ENCODE measurements at places on chromosomes 7 and 10.
A peak's percentile ranks its signal among the peaks of the same experiment; 100 is the strongest.

DNA sequence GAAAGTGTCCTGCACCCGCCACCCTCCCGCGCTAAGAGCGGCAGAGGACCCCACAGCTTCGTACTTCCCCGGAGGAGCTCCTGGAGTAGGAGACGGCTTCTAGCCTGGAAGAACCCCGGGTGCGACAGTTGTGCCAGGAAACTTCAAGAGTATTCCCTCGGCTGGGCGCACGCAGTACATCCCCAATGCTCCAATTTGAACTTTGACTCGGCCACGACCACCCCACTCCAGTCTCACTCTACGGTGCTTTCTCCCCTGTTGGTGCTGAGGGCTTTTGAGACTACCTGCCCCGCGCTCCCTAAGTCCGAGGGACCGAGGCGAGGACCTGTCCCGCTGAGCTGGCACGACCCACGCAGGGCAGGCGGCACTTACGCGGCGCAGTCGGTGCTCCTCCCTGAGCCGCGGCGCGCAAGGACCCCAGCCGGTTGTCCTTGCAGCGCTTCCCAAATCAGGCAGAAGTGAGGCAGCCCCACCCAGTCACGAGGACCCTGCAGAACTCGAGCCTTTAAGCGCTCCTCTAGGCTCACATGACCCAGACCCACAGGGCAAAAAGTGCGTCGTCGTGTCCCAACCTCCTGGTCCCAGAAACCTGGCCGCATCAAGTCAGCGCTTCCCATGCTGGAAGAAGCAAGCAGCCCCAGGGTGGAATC is at the start of gene CPVL:
TSS of gene CPVL (minus strand) at position 481 of the 650 bp plus-strand sequence. CDS start 25,476 bp downstream, outside the sequence.
- no peak for DNase-seq

DNA sequence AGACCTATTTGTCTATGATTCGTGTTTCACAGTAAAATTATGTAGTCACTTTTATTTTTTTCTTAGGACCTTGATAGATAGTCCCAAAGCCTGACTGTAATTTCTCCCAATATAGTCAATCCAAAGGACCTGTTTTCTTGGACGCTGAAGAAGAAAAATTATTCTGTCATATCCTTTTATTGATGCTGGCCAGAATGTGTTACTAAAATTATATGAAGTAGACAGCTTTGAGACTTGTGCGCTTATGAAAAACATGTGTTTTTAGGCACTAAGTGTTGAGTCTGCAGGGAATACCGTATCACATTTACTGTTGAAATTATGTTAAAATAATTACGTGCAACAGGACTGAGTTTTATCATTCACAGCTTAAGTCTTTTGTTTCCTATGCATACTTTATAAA is 17.9 kb downstream of the TES start:
- DNase-seq = no peak

- DNase-seq = no peak
Observed at GRCh38 chr10:75058161-75058560, 53.3 kb upstream of the SAMD8 start.

DNA sequence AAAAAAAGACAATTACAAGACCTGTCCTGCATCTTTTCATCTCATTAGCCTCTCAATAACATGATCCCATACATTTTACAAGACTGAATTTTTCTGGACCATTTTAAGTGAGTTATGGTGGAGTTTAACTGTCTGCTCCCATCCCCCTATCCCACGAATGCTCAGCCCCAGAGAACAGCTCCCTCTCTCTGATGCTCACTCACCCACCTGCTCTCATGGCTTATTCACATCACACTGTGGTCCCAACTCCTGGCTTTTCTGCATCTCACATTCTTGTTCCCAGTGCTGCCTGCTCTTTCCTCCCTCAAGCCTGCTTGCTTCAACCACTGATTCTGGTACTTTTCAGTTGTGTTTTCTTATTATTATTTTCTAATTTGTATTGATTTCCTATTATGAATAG is 20.4 kb upstream of the CCSER2 start:
- no peak for DNase-seq

DNA sequence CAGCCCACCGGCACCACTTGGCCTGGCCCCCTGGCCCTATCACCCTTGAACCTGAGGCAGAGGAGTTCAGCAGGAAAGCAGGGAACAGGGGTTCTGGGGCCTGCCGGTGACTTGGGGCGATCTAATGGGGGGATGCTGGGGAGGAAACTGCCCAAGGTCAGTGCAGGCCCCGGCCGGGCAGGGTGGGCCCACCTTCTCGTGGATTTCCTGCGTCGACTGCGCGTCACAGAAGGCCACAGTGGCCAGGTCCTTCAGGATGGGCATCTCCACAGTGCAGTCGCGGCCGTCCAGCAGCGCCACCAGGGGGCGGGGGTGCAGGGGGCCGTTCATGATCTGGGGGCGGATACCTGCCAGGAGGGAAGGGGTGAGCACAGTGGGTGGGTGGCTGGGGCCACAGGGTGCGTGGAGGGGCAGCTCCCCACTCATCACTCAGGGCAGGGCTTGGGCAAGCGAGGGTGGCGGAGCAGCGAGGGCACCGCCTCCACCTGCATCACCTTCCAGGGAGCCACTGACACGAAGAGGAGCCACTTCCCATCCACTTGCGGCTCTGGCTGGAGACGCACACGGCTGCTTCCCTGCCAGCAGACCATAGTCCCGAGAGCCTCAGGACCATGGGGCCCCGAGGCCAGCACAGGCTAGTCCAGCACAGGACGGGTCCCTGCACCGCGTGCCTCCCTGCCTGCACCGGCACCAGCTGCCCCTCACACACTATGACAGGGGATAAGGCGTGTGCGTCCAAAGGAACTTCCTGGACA is 61.4 kb downstream of the ZRANB1 start:
- DNase-seq = no peak

DNA sequence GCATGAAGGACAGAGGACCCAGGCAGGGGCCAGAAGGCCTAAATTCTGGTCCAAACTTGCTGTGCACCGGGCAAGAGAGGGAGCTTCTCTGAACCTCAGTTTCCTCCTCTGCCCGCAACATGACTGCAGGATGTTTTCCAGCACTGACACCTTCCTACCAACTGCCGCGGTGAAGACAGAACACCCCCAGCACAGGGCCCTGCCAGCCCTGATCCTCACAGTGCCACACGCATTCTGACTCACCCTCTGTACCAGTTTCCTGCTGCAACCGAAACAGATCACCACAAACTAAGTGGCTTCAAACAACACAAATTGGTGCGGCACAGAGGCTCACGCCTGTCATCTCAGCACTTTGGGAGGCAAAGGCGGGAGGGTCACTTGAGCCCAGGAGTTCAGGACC is 18.1 kb downstream of the MAD1L1 start:
- no peak for DNase-seq

- DNase-seq = no peak
Observed at GRCh38 chr10:44660271-44660670, 250.9 kb upstream of the TMEM72 start.

- no peak for DNase-seq
Observed at GRCh38 chr7:128911423-128912031, 1.0 kb upstream of the KCP start.

GRCh38 chr10:78703593-78703992 is 365.2 kb upstream of the ZMIZ1 start:
- DNase-seq = no peak

- DNase-seq = no peak
Observed at GRCh38 chr7:155680864-155681263, 36.4 kb downstream of the RBM33 start.

- DNase-seq = no peak
Observed at GRCh38 chr7:87498893-87499292, 23.4 kb upstream of the ABCB4 start.

DNA sequence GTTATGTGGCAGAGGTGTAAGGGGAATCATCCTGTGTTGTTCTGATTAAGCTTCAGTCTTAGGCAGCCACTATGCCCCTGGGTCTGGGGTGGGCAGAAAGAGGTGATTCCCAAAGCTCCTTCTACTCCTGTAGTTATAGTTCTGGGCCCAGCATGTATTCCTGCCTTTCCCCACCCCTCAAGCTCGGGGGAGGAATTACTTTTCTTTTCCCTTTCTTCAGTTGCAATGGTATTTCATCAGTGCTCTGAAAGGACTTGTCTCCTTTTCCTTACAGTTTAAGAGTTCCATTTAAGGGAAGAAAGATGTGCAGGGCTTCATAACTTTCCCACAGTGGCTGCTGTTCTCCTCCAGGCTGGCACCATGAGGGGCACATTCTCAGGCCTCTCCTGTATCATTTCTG is 94.2 kb downstream of the MTPAP start:
- DNase-seq = no peak

DNA sequence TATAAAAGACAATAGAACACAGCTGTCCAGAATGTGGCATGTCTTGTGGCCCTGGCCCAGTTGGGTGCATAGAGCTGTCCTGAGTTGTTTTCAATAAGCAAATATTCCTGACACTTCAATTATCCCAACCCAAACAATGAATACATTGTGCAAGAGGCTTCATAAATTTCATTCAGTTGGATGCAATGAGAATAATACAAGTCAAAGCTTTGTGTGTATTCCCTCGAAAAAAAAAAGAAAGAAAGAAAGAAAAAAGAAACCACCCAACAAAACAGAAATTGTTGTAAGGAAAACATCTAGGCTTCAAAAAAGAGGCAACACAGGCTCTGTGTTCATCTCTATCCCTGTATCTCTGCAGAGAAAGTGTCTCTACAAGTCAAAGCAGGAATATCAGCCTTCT is 138.7 kb upstream of the ADO start:
- DNase-seq = no peak

- DNase-seq = peak; percentile 17
Observed at GRCh38 chr7:974172-974571, 1.2 kb downstream of the COX19 start.

DNA sequence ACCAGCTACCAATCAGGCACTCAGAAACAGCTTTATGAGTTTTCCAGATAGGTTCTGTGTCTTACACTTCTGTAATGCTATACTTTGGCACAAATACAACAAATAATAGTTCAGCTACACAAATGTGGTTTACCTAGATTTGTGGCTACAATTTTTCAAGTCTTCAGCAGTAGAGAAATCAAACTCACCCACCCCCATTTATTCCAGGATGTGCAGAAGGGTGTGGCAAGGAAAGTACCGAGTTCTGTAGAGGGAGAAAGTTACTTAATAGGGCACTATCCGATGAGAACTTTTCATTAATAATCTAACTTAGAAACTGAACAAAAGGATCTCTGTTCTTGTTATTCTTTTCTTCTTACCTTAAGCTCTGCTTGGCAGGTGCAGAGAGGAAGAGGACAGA is 30.3 kb upstream of the ATP6V0A4 start:
- no peak for DNase-seq

DNA sequence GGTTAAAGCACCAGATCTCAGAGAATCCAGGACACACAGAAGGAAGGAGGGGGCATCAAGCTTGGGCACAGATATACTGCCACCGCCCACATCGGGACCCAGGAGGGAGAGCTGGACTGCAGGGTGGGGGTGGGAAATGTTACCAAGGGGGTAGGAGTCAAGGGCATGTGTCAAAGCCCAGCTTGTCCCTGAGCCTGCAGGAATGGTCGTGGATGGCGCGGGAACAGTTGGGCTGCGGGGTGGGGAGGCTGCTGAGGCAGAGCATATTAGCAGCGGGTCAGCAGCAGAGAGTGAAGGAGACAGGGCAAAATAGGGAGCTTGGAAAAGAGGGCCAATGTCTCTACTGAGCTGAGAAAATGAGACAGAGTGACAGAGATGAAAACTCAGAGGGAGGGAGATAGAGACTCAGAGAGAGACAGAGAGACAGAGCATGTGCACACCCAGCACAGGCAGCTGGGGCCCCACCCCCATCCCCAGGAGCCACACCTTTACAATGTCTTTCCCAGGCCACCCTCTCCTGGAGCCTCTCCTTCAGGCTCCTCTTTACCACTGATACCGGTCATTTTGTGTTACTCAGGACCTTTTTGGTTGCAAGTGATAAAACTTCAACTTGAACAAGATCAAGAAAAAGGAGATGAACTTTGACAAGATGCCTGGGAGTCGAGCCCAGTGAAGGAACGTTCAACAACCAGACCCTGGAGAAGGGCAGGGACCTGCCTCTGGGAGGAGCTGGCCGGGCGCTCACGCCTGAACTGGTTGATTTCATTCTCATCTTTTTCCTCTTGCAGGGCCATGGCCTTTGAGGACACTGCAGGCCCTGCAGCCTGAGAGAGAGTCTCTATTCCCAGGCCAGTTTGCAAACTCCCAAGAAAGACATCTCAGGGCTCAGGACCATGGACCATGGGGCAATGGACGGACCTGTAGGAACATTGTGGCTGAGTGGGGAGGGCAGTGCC is 50.0 kb downstream of the AOC1 start:
- DNase-seq = no peak

GRCh38 chr7:3439333-3440030 is 138.4 kb downstream of the SDK1 start:
- no peak for DNase-seq

GRCh38 chr10:34514290-34514689 is 300.8 kb downstream of the PARD3 start:
- no peak for DNase-seq

DNA sequence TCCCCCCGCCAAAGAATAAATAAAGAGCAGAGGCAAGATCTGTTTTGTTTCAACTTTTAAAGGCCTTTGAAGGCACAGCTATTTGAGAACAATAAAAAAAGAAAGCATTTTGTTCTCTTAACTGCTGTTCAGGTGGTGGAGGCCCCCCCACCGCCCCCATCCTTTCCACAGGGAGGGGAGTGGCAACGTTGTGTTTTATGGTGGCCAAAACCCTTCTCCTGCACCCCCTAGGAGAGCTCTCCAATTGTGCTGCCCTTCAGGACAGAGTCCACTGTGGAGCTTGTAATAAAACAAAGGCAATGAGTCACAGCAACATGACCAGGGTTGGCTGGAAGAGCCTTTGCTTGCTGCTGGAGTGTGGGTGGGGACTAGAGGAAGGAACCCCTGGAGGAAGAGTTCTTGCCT is 987.9 kb downstream of the KCNMA1 start:
- DNase-seq = no peak

DNA sequence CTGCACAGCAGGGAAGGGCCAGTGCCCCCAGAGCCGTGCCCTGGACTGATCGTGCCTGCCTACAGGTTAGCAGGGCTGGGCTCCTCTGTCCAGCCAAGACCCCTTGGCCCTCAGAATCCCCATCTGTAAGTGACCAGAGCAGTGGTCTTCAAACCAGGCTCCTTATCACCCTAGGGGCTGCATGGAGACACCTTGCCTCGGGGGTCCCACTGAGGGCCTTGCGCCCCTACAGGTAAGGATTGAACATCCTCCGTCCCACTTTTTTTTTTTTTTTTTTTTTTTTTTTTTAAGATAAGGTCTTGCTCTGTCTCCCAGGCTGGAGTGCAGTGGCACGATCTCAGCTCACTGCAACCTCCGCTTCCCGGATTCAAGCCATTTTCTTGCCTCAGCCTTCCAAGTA is 32.6 kb upstream of the RADIL start:
- DNase-seq = no peak

- no peak for DNase-seq
Observed at GRCh38 chr10:3398825-3399646, 226.5 kb upstream of the PITRM1 start.
